ENCODE measurements at places on chromosomes 6 and 20.

- no peak for DNase-seq
Measured at GRCh38 chr6:44851176-44851575, 463.7 kb downstream of the CDC5L start.

DNA sequence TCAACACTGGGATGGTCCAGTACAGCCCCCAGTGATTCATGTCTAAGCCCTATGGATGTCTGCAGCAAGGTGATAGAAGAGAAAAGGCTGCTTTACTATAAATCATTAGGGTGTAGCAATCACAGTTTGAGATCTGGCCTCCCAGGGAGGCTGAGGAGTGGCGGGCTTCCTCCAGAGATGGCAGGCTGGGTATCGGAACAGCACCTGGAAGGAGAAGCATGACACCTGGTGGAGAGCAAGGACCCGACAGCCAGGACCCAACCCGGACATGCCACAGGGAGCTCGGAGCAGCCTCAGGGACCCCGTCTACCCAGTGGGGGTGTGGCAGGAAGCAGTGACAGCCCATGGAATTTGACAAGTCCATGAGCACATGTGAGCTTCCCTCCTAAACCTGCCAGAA, 114.8 kb upstream of the CD93 start:
- no peak for DNase-seq

DNA sequence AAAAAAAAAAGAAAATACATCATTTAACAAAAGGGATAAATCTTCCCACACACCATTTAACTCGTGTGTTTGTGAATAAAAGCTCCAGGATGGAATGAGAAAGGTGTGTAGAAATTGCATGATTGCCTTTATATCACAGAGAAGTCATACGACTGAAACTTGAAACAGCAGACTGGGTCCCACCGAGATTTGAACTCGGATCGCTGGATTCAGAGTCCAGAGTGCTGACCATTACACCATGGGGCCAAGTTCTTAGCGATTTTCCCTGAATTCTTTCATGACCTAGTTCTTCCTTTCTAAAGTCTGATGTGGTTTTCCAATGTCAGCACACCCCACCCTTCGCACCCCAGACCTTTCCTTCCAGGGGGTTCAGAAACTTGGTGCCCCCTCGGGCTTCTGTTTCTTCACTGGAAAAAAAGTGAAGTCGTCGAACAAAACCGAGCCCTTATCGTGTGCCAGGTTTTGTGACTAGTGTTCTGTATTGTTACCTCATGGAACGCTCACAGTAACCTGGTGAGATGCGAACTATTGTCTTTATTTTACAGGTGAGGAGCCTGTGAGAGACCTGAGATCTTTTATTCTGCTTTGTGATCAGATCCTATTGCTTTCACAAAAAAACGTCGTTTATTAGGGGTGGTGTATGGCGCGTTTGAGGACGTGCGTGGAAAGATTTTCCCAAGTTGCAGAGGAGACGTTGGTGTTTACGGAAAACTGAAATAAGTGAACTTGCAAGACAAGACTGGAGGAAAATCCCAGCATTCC, 120.8 kb downstream of the OR2B2 start:
- DNase-seq, result peak; percentile 75

- DNase-seq, result peak; percentile 50
Measured at GRCh38 chr20:53023732-53024520, 51.8 kb downstream of the TSHZ2 start.

DNA sequence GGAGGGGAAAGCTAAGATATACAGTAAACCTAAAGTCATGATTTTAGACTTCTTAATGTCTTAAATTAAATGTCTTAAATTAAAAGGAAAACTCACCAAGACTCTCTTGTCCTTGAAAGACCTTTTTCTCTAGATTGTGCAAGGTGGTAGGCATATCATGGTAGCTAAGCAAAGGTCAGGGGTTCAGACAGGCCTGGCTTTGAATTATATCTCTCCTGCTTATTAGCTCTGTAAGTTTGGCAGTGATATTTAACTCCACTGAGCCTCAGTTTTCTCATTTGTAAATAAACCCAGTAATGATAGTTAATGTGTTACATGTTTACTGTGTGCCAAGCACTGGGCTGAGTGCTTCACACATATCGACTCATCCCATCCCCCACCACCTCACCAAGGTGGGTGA, 203.3 kb downstream of the SLC24A3 start:
- DNase-seq, result no peak

- DNase-seq, result no peak
Measured at GRCh38 chr6:83770910-83771309, 62.0 kb upstream of the SNAP91 start.

DNA sequence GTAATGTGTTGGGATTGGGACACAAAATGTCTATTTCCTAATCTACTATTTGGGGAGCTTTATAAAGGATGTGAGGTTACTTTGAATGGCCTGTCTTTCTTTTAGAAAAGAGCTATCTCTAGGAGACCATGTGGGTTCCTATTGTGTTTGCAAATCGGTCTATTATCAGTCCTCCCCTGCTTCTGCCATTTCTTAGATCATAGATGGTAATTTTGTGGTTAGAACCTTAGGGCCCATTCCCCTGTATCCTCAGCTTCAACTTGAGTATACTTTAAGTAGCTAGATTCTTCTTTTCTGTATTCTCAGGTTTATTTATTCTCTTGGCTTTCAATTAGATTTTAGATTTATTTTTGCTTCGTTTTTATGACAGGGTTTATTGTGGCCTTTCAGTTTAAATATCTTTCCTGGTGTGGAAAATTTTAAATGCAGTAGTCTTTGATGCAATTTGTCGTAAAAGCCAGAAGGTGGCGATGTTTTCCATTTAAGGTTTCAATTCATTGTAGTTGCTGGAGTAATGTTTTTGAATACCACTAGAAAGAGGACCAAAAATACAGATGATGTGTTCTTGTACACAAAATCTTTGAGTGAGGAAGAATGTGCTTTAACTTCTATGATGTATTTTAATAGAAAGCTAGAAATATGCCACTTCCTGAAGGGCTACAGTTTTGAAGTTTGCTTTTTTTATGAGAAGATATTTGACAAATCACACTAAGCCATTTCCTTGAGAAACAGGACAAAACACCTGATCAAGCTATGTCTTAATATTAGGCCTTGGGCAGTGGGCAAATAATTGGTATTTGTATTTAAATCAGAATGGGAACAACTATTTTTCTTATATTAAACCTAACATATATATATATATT, 20.3 kb downstream of the TBPL1 start:
- peak; percentile 48 for DNase-seq

DNA sequence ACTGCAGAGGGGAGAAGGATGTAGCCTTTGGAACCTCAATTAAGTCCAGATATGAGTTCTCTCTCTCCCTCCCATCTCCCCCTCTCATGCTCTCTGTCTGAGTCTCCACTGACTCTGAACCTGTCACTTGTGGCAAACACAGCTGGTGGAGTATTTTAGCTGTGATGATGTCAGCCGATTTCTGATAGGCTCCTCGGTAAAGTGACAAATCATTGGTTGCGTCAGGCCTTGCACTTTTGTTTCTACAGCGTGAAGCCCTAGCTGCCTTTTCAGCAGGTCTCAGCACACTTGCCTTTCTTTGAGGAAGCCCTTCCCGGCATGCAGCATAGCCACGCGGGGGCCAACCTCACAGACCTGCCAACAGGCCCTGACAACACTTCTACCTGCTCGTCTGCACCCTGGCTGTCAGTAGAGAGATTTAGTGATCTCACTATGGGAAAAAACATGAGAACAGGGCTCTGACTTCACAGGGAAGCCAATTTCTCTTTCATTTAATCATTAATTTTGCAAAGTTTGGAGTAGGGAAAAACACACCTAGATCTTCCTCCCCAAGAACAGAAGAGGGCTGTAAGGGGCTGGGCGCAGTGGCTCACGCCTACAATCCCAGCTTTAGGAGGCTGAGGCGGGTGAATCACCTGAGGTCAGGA, 84.4 kb downstream of the GMPR start:
- DNase-seq, result peak; percentile 84

DNA sequence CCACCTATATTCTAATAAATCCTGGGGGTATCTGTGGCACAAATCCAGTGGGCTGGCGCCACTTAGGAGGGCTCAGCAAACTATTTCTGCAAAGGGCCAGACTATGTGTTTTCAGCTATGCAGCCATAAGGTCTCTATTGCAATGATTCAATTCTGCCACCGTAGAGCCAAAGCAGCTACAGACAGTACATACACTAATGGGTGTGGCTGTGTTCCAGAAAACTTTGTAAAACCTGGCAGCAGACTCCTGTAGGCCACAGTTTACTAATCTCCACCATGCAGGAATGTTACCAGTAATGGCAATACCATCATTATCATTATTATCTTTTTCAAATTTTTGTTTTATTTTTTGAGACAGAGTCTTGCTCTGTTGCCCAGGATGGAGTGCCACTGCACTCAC, 65.7 kb downstream of the SULF2 start:
- no peak for DNase-seq

GRCh38 chr6:22399693-22400092, 102.9 kb upstream of the PRL start:
- DNase-seq, result no peak

GRCh38 chr20:1371202-1371782, 21.6 kb downstream of the FKBP1A start:
- no peak for DNase-seq

GRCh38 chr6:52731719-52732118, 31.6 kb downstream of the GSTA2 start:
- no peak for DNase-seq

- DNase-seq, result no peak
Measured at GRCh38 chr6:114210467-114210866, 132.4 kb downstream of the HS3ST5 start.

DNA sequence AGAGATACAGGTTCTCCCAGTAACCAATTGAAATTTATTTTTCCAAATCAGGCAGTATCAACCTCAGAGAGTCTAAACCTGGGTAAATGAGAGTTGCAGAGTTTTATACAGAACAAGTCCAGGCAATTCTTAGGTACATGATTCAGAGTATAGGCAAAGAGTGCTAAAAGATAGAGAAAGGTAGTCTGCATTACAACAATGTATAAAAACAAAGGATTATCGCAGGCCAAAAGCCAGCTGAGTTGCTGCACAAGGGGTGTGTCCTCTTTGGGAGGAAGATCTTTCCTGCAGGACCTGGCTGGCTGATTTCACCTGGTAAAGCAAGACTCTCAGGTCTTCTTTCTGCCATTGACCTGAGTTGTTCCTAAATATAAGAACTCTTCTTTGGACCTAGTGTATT, 48.9 kb upstream of the ECHDC1 start:
- DNase-seq, result no peak

DNA sequence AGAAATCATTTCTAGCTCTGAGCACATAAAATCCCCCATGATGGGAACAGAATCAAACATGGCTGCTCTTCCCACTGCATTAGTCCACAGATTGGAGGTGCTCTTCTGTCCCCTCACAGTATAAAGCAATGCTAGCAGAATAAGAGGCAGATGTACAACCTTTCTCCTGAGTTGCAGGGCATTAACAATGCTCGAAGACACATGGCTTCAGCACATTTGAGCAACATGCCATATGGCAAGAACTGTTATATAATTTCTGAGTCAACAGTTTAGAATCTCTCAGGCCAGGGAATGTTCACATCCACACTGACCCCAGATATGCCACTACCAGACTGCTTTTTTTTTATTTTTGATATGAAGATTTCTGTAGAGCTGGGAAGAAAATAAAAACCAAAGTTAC, 119.6 kb downstream of the KIF13A start:
- DNase-seq, result no peak

- no peak for DNase-seq
Measured at GRCh38 chr6:13358511-13358910, 30.2 kb upstream of the TBC1D7 start.

- no peak for DNase-seq
Measured at GRCh38 chr6:19557191-19557590, 280.0 kb upstream of the ID4 start.

DNA sequence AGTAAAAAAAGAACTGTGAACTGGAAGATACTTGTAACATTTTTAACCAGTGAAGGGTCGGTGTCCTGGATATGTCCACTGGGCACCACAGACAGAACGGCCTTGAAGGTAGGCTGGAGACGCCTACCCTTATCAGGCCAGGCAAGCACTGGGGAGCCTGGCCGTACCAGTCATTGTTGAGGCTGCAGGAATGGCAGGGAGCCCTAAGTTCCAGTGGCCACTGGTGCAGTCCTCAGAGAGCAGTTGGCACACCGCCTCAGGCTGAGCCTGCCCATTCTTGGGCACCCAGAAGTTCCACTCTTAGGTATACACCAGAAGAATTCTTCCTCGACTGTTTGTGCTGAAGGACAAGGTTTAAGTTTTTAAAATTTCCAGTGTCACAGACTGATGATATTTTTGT, 20.5 kb downstream of the DNAJC5 start:
- DNase-seq, result no peak

DNA sequence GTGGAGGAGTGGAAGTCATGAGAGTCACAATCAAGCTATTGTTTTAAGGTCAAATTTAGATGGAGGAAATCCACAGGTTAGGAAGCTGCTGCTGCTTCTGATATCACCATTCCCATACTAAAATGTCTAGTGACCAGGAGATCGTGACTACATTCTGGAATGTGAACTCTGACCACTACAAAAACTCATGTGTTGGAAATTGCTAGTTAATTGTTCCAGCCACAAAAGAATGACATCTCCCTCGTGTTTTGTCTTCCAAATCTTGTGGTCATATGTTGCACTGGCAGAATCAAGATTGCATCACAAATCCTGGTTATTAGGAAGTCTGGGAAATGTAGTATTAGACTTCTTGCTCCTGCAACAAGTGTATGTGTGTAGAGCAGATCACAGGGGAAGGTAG, 441.9 kb downstream of the CD109 start:
- DNase-seq, result no peak

GRCh38 chr20:4810426-4811019, 88.8 kb downstream of the PRND start:
- no peak for DNase-seq

DNA sequence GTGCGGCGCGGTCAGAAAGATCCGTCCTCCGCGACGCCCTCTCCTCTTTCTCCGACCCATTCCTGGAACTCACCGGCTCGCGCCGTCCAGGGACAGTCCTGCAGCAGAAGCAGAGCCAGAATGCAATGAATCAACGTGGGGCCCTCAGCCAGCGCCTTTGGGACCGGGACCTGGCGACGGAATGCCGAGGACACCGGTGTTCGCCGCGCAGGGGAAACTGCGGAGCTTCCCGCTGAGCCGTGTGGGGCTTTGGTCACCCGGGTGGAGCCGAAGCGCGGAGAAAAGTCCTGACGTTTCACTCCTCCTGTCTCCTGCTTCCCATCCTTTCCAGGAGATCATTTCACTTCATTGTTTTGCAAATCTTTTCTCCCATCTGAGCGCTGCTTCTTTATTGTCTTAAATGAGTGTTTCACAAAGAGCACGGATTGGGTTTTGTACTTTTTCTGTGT, 26.5 kb downstream of the ULBP1 start:
- DNase-seq, result no peak

DNA sequence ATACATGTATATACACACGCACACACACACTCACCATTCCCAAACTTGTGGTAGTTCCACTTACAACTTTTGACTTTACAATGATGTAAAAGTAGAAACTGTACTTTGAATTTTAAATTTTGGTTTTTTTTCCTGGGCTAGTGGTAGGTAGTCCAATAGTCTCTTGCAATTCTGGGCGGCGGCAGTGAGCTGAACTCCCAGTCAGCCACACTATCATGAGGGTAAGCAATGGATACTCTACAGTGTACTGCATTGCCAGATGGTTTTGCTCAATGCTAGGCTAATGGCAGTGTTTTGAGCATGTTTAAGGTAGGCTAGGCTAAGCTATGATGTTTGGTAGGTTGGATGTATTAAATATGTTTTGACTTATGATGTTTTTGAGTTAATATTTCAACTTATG, 136.2 kb upstream of the GPR6 start:
- DNase-seq, result no peak

All from kidney (tissue), 22 donors.